Activated CD4-positive, CD25-positive, alpha-beta regulatory T cell treated with anti-CD3 and anti-CD28 coated beads, Interleukin-2, amount 50 U/mL, for 24 hours (primary cell): ENCODE measurements at places on chromosomes 16 and 17.
A peak's percentile ranks its signal among the peaks of the same experiment; 100 is the strongest.

- no peak for ATAC-seq
Observed at GRCh38 chr16:50644729-50645128, 36.4 kb downstream of the SNX20 start.

- no peak for ATAC-seq
Observed at GRCh38 chr17:6303664-6304063, 131.3 kb downstream of the AIPL1 start.

DNA sequence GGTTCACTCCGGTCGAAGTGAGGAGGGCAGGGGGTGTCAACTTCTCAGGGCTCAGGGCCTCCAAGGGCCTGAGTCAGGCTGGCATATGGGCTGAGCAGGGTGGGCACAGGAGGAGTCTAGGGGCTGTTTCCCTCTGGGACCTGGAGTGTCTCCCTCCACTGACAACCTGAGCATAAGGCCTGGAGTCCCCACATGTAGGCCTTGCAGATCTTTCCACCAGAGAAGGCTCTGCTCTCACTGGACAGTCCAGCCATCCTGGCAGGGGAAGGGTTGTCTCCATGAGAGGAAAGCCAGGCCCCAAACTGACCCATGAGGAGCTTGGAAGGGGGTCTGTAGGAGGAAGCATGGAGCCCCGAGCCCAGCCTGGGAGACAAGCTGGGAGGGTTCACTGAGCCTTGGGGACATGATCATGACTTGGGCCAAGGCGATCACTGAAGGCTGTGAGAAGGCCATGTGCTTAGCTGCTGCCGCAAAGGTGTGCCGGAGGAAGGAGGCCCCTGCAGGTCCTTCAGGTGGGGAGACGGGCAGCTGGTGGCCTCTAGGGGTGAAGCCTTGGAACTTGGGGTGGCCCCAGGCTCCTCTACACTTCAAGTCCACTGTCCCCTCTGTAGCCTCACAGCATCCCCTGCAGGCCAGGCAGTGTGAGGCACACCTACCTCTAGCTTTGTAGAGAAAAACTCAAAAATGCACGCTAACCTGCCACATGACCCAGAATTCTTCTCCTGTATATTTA lies 9.9 kb downstream of the CMTM2 start:
- peak; percentile 75 for ATAC-seq

DNA sequence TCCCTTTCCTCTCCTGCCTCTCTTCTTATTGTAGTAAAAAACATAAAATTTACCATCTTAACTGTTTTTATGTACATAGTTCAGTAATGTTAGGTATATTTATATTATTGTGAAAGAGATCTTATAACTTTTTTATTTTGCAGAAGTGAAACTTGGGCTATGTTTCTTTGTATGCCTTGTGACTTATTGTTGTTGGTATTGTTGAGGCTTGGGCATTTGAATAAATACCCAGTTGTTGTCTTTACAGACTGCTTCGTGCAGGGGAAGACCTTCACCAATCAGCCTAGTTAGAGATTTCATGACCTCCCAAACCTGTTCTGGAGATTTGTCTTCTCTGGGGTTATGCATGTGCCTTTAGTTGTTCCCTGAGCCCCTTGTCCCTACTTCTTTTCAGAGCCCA lies 31.9 kb downstream of the REXO5 start:
- no peak for ATAC-seq

GRCh38 chr16:397135-397661 lies at the start of gene NME4:
TSS of gene NME4 (plus strand) at chr16:397199. CDS start at chr16:397223, 24 bp downstream.
- no peak for ATAC-seq

DNA sequence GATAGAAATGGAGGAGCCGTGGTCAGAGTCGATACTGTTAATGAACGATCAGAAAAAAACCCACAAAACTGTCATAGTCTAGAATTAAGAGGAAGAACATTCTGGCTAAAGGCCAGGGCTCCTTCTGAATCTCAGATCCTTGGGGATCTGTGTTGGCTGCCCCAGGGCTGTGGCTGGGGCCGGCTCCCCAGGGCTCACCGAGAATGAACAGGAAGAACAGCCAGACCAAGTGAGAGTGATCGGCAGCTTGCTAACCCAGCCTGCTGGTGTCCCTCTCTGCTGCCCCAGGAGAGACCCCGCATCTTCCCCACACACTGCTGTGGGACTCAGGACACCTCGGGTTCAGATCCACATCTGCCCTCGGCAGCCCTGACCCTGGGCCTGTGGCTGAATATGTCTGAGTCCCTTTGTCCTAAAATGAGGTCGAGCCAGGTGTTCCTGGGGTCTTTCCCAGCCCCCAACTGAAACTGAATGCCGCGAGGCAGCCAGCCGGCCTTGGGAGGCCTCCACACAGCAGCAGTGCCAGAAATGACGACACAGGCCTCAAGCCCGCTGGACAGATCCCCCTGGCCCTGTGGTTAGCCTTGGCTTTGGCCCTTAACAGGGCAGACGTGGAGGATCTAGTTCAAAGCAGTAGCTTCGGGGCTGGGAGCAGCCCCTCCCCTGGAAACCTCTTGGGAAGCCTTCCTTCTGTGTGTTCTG lies 23.9 kb upstream of the CLEC18A start:
- no peak for ATAC-seq

DNA sequence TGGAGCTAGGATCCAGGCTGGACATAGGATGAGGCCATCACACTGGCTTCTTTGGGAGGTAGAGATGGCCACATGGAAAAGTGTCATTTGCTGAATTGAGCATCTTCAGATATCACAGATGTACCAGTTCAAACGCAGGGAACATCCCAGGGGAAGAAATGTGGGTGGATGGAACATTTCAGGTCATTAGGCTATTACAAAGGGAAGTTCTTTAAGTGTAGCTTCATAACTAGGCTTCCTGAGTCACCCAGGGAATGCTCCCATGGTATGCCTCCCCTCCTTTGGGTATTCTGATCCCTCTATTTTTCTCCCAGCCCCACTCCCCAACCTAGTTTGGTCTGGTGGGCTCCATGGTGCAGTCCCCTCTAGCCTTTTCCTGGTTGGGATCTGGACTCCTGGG lies 69.8 kb upstream of the IRX3 start:
- ATAC-seq, result no peak

GRCh38 chr16:84521497-84521770 lies 17.0 kb upstream of the MEAK7 start:
- ATAC-seq, result no peak

DNA sequence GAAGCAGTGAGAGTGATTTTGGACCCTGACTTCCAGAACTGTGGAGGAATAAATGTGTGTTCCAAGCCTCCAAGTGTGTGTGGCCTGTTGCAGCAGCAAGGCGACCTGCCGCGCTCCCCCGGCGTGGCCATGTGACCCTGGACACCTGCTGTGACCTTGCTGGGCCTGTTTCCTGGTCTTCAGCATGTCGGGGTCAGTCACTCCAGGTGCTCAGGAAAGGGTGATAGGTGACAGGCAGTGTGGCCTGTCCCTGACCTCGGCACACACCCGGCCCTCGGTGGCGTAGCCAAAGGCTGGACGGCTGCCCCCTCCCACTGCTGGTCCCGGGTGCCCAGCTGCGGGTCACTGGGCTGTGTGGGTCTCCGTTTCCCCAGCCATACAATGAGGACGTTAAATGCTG lies 31.8 kb upstream of the ZNF469 start:
- no peak for ATAC-seq

- ATAC-seq, result no peak
Observed at GRCh38 chr17:38636054-38636453, 30.3 kb upstream of the SRCIN1 start.

DNA sequence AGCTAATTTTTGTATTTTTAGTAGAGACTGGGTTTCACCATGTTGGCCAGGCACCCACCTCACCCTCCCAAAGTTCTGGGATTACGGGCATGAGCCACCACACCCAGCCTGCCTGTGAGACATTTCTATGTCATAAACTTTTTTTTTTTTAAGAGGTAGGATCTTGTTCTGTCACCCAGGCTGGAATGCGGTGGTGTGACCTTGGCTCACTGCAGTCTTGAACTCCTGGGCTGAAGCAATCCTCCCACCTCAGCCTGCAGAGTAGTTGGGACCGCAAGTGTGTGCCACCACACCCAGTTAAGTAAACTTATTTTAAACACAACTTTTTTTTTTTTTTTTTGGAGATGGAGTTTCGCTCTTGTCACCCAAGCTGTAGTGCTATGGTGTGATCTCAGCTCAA lies 47.2 kb downstream of the SCNN1G start:
- no peak for ATAC-seq

- ATAC-seq, result peak; percentile 32
Observed at GRCh38 chr16:27174007-27174406, 29.3 kb upstream of the KDM8 start.

DNA sequence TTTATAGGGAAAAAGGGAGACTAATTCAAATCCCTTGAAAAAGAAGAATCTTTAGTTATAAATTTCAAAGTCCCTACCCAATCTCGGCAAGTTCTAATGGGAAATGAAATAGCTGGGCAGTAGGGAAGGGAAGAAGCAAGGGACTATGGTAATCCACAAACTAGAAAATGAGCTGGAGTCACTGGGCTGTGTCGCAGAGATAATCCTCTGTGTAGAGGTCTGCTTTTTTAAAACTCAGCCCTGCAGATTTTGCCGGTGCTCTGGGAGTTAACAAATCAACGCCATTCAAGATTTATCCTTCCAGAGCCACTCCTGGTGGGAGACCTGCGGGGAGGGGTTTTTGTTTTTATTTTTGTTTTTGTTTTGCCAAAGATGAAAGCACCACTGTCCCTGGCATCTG lies 20.8 kb downstream of the SNX11 start:
- no peak for ATAC-seq

DNA sequence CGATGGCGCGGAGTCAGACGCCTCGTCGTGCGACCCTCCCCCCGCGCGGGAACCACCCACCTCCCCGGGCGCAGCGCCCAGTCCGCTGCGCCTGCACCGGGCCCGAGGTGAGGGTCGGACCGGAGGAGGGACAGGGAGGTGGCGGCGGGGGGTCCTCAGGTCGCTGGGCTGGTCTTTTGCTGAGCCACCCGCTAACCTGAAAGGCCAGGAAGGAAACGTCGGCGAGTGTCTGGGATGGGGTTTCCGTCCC lies 4.9 kb downstream of the TBX2 start:
- ATAC-seq, result no peak

DNA sequence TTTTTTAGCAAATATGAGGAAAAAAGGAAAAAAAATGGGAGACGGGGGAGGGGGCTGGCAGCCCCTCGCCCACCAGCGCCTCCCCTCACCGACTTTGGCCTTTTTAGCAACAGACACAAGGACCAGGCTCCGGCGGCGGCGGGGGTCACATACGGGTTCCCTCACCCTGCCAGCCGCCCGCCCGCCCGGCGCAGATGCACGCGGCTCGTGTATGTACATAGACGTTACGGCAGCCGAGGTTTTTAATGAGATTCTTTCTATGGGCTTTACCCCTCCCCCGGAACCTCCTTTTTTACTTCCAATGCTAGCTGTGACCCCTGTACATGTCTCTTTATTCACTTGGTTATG lies 1.2 kb upstream of the TMEM88 start:
- ATAC-seq, result no peak

DNA sequence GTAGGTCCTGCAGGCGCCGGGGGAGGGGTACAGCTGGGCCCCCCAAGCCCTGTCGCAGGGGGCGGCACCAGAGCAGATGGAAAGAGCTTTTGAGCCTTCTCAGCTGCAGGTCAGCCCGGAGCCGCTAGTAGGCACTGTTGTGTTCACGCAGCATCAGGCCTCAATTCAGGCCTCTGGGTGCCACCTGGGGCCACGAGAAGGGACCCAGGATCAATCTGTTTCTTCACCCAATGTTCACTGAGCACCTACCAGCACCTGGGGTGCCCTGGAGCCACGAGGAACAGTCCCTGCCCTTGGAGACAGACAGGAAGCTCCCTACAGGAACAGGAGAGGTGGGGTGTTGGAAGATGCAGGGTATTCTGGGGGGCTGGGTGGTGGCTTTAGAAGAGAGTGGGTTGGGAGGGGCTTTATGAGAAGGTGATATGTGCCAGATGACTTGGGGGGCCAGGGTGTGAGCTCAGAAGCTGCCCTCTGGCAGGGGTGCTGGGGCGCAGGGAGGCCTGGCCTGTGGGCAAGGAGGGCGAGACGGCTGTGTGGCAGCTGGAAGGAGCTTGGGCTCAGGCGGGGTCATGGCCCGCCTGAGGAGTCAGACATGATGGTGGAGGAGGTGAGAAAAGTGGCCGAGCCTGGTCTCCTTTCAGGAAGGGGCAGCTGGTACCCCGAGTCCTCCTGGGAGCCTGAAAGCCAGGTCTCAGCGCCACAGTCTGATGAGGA lies 121.9 kb upstream of the GSE1 start:
- no peak for ATAC-seq

GRCh38 chr17:33209671-33210070 lies 83.4 kb downstream of the ASIC2 start:
- ATAC-seq, result no peak
